ENCODE measurements at places on chromosomes 2 and 18.

DNA sequence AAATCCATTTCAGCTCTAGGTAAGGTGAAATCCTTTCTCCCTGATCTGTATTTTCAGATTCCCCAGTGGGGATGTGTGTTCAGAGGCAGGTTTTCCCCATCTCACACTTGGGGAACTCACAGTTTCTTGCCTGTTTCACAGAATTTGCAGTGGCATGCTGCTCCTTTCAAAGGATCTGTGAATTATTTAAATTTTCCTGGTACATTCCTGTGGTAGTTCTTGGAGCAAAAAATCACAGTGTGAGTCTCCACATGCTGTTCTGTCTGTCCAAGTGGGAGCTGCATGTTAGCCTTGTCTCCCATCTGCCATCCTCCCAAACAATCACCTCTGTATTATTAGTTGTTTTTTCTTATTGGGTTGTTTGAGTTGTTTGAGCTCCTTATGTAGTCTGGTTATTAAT, 372.9 kb downstream of the ARL6IP6 start:
- no peak for DNase-seq

GRCh38 chr18:77376043-77376732, 126.5 kb downstream of the GALR1 start:
- no peak for DNase-seq

DNA sequence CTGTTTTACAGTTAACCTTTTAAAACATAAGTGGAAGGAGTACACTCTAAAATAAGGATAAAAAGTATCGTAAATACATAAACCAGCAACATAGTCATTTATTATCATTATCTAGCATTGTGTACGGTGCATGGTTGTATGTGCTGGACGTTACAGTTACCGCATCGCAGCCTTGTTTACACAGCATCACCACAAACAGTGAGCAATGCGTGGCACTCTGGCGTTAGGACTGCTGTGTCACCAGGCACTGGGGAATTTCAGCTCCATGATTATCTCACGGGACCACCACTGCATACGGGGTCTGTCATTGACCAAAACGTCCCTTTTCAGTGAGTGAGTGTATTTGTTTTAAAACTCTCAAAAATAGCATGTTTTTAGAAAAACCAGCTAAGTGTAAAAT, 103.0 kb upstream of the SNTG2 start:
- no peak for DNase-seq

DNA sequence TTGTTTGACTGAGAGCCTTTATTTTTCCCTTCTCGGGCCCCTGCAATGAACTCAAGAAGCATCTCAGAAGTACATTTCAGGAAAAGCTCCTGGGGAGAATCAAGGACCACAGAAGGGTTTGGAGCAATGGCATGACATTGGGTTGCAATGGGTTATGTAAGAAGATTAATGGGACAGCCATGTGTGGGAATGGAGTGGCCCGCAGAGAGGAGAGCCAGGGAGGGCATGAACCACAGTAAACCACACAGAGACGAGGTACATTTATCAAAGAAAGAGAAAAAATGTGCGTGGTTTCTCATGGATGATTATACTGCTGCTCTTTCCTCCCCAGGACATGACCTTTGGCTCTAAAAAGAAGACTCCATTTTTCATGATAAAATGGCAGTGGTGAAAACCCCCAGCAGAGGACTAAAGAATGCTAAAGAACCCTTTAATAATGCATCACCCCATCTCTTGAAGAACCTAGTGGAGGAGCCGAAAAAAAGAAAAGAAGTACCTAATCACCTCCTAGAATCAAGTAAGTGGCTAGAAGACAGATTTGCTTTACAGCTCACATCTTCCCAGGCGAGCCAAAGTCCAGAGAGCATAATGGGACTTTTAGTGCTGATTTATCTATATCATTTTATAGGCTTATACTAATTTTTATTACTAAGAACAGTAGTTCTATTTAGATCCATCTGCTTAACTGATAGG, 1.7 kb downstream of the CFAP221 start:
- DNase-seq: no peak

- no peak for DNase-seq
Measured at GRCh38 chr2:202771336-202771735, 100.2 kb downstream of the ICA1L start.

- no peak for DNase-seq
Measured at GRCh38 chr18:54616220-54616848, 25.3 kb downstream of the DYNAP start.

GRCh38 chr18:33745871-33746545, 168.0 kb downstream of the ASXL3 start:
- DNase-seq: no peak

DNA sequence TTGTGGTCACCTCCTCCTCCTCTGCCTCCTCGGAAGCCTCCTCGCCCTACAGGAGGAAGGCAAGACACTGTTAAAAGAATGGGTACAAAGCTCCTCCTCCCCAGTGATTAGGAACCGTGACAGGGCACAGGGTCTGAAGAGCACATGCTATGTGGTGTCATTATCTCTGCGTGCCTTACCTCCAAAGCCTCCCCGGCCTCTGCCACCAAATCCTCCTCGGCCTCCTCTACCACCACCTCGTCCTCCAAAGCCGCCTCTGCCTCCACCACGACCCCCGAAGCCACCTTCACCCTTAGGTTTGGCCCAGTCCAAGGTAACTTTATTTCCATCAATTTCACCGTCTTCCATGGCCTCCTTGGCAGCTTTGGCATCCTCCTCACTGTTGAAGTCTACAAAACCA, 9.1 kb downstream of the NCL start:
- DNase-seq: no peak

GRCh38 chr2:36513661-36514060, 84.3 kb downstream of the FEZ2 start:
- no peak for DNase-seq

DNA sequence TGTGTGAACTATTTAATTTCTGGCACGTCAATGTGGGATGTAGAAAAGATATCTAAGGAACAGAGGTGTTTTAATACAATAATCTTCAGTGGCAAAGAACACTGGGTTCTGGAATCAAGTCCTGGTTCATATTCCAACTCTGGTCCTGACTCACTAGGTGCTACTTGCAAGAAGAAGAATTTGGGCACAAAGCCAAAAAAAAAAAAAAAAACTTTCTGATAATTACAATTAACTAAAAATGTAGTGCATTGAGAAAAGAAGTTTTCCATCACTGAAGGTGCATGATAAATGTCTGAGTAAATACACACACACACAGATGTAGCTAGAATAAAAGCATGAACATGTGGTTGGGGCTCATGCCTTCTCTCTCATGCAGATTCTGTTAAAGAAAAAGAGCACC, 424.4 kb upstream of the REG3G start:
- no peak for DNase-seq

DNA sequence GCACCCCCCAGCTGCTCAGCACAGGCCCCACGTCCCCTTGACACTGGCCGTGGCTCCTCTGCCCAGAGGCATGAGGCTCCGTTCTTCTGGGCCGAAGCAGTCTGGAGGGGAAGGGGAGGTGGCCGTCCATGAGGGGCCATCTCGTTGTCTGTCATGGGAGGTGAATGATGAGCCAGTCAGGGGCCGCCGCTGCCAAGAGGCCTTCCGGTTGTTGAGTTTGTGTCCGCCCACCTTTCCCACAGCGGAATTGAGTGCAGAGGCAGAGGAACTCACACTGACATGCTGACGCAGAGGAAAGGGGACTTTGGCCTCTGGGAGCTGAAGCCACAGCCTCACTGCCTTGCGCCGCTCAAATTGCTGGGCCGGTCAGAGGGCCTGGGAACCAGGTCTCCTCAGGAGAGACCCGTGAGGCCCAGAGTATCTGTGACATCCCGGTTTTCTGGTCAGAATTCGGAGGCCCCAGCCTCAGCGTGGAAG, 268.4 kb downstream of the ATAD2B start:
- DNase-seq: no peak

All from stimulated activated CD4-positive, alpha-beta T cell treated with anti-CD3 and anti-CD28 coated beads, Interleukin-1b, Interleukin-23, amount 100 ng/mL, for 1 hour (primary cell).